Tibial artery (tissue), 4 donors: ENCODE measurements at places on chromosomes 2 and 18.
A peak's percentile ranks its signal among the peaks of the same experiment; 100 is the strongest.

GRCh38 chr18:9441061-9441460 is 34.3 kb upstream of the RALBP1 start:
- H3K36me3 ChIP-seq, result no peaks in the 10 kb centered on the region
- no peak for DNase-seq
- H3K27me3 ChIP-seq, result no peaks in the 10 kb centered on the region
- no peaks in the 10 kb centered on the region for H3K4me1 ChIP-seq

GRCh38 chr2:222753251-222753824 is 81.9 kb downstream of the MOGAT1 start:
- no peaks in the 10 kb centered on the region for H3K36me3 ChIP-seq
- H3K27me3 ChIP-seq, result no peaks in the 10 kb centered on the region
- no peak overlapping the region for H3K4me3 ChIP-seq
- peak overlapping the region; percentile 49 for H3K27ac ChIP-seq
- no peaks in the 10 kb centered on the region for H3K4me1 ChIP-seq
- DNase-seq, result no peak

DNA sequence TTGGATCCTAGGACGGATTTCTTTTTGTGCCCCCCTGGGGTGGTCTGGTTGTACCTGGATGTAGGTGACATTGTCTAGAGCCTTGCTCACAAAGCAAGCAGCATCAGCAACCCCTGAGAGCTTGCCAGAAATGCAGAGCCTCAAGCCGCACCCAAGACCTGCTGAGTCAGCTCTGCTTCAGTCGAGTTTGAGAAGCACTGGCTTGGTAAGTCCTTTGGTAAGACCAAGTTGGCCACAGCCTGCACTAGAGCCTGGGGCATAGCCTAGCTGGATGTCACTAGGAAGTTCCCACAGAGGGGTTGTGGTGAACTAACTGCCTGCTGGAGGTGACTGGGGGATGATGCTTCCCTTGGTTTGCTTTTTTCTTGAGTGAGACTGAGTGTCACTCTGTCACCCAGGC is 6.2 kb downstream of the ABCG5 start:
- no peak overlapping the region for H3K27ac ChIP-seq
- DNase-seq, result no peak
- no peaks in the 10 kb centered on the region for H3K36me3 ChIP-seq
- H3K4me1 ChIP-seq, result peaks cover 7% of the 10 kb centered on the region
- no peak overlapping the region for H3K4me3 ChIP-seq

- H3K27me3 ChIP-seq, result no peaks in the 10 kb centered on the region
- DNase-seq, result no peak
- H3K27ac ChIP-seq, result no peak overlapping the region
- H3K4me1 ChIP-seq, result no peaks in the 10 kb centered on the region
- no peak overlapping the region for H3K4me3 ChIP-seq
Measured at GRCh38 chr2:226115832-226116200, 683.8 kb downstream of the IRS1 start.

GRCh38 chr2:60523963-60524362 is 29.5 kb downstream of the BCL11A start:
- no peak for DNase-seq
- H3K36me3 ChIP-seq, result no peaks in the 10 kb centered on the region
- H3K4me3 ChIP-seq, result no peak overlapping the region
- no peaks in the 10 kb centered on the region for H3K4me1 ChIP-seq
- no peak overlapping the region for H3K27ac ChIP-seq
